Astrocyte (in vitro differentiated cells and primary cell): ENCODE measurements at places on chromosomes 1 and 21. TPM values are rescaled to one million over a fixed set of nuclear protein-coding genes. Genes with fewer than 3 reads are reported as not detected.
A peak's percentile ranks its signal among the peaks of the same experiment; 100 is the strongest.

The REN gene
- not detected in 2 replicates for total RNA-seq

The PERM1 gene
- 0.20 TPM in 1 of 2 replicates, not detected in the other for total RNA-seq

DNA sequence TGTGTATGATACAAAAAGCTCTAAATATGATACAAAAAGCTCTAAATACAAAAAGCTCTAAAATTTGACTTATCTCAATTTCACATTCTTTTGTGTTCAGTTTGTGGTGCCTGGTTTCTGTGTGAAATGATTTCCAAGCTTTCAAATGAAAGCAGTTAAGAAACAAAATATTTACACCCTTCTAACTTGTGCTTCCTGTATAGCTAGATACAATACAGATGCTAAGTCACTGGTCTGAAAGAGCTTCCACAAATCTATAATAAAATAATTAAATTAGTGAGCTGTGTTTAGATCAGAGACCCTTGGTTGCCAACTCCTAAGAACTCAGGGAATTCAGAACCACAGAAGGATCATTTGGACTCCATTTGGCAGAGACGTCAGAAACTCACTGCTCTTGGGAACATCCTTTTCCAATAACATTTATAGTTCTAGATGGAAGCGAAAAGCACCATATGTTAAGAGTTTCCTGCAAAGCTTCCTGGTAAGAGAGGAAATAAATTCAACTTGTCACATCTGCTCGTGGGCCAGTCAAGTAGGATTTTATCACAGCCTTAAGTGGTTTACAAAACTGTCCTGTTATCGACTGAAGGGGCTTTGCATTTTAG lies 1079.1 kb downstream of the ADGRL2 start:
- no peak for DNase-seq

DNA sequence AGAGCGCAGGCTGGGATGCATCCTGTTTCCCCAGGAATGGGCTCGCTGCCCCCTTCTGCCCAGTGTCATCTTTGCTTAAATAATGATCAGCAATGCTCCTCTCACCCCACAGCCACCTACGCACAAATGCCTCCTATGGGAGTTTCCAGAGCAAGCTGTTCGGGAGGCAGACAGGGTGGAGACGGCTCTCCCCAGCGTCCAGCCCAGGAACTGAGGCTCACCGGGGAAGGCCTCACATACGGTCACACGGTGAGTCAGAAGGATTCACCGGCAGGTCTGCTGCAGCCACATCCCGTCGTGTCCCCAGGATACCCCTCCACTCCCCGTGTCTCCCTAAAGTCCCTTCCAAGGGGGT lies 40.3 kb upstream of the RUNX3 start:
- DNase-seq: peak; percentile 85

The TAS1R1 gene
- not detected in 2 replicates for total RNA-seq

GRCh38 chr21:25826652-25827051 lies 91.9 kb downstream of the GABPA start:
- DNase-seq: no peak

DNA sequence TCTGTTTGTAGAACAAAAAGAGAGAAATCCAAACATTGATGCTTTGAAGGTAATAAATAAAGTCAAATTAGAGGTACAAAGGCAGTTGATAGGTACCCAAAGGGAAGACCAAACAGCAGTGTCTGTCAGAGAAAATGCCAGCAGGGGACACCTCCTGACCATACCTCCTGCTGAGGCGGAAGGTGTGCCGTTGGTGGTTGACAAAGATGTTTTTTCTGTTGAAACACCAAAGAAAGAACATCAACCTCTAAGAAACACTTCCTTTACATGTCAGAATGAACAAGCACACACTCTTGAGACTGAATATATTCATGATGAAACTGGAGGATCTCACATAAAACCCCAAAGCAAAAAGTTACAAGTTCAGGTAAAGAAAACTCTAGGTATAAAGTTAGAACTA lies 128.3 kb downstream of the MACF1 start:
- DNase-seq: no peak

- peak; percentile 27 for DNase-seq
These were observed at the start of gene NBPF20 for GRCh38 chr1:145425436-145426029. Gene NBPF20, minus strand, starts transcription at chr1:145425603. Its CDS starts 20,331 bp downstream, at chr1:145405272.

GRCh38 chr1:69858534-69858933 lies 290.8 kb downstream of the LRRC7 start:
- DNase-seq: no peak

DNA sequence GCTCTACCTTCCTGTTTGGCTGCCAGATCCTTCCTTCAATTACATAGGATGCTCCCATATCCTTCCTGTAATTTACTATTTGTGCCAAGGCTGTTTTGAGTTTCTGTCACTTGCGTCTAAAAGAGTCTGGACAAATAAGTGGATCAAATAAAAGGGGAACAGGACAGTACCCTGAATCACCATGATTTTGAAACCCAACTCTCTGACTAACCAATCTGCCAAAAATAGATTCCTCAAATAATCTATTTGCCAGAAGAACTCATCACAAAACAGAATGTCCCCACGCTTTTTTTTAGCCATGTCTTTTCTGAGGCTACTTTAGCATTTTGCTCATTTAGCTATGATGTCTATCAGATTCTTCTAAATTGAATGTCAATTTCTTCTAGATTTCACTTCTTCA lies 392.6 kb downstream of the NTNG1 start:
- DNase-seq: no peak

The S100A3 gene
- total RNA-seq: 12.8 and 14.6 TPM in 2 replicates

DNA sequence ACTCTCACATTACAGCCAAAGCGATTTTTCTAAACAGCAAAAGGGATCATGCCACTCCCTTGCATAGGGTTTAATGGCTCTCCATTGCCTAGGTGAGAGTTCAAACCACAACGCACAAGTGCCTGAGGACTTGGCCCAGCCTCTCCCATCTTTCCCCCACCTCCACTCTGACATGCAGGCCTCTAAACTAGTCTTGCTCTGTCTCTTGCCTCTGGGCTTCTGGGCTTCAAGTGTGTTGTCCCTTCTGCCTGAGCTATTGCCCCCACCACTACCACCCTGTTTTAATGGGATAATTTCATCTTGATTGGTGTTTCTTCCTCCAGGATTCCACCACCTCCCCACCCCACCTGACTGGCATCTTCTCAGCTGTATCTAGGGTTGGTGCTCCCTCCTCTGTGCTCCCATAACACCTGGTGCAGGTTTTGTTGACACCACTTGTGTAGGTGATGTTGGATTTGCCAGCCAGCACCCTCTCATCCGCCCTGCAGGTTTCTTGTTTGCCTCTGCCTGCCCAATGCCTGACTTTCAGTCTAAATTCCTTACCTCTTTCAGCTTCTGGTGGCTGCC lies 2.7 kb upstream of the ZBTB21 start:
- DNase-seq: no peak

The GRIK1 gene
- not detected in 2 replicates for total RNA-seq

- DNase-seq: no peak
These were observed 6.8 kb upstream of the RCAN1 start for GRCh38 chr21:34621434-34622350.
